ENCODE measurements at places on chromosomes 16 and 17.

DNA sequence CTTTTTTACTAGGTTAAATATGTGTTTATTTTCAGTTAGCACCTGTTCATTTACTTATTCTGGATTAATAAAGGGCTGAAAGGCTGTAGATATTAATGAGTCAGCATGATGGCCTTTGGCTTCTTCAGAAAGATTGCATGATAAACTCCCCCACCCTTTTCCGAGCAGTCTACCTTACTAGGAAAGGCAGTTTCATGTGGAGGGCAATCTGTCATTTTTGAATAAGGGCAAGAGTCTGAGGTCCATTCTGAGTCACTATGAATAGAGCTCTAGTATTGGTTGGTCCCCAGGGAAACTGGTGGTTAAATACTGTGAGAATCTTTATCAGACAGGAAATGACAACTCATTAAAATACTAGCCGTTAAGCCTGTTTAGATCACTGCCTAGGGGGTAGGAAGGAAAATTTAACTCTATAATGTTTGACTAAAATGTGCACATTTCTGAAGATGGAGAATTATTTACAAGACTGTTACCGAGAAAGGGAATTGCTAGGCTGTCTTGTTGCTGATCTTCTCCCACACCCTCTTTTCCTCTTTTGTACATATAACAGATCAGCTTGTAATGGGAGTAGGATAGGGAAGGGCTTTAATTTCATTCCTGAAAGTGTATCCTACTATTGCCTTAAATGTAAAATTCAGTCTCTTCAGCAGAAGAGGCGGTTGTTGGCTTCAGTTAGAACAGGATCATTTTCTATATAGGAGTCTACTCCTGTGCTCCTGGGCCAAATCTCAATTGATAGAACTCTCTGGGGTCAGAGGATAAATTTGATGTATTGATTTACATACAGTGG is 63.3 kb downstream of the TUBD1 start:
- DNase-seq, result no peak

- no peak for DNase-seq
Observed at GRCh38 chr17:82218349-82219075, 5.9 kb upstream of the CCDC57 start.

DNA sequence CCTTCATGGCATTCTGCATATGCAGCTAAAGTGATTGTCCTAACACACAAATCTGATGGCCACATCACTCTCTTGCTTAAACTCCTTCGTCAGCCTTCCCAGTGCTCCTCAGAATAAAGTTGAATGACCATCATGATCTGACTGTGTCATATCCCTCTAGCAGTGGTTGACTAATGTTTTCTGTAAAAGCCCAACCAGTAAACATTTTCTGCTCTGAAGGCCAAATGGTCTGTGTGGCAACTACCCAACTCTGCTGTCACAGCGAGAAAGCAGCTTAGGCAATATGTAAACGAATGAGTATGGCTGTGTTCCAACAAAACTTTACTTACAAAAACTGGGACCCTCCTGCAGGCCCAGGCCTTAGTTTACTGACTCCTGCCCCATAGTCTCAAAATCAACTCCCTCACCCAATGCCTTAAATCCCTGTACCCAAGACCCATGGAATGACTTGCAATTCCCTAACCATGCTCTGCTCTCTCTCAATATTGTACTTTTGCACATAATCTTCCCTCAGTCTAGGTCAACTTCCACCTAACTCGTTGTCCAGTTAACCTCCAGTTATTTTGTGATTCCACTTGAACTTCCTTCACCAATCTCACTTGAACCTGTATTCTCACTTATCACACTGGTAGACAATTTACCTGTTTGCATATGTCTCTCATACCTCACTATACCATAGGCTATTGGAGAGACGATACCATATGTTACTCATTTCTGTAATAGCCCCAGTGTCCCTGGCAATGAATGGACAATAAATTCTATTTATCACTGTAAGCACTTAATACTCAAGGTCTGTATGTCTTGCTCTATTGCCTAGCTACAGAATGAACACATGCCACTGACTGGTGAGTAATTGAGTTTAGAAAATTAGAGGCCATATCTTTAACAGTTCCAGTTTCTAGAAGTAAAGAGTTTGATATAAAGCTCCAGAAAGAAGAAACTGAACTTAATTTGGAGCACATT is 29.1 kb downstream of the TMEM100 start:
- no peak for DNase-seq

GRCh38 chr16:12059216-12059769 is 82.8 kb downstream of the SNX29 start:
- DNase-seq, result no peak

GRCh38 chr17:12683299-12683698 is 17.6 kb downstream of the MYOCD start:
- DNase-seq, result no peak

GRCh38 chr16:81554979-81555378 is 110.4 kb downstream of the CMIP start:
- no peak for DNase-seq

- DNase-seq, result no peak
Observed at GRCh38 chr17:44338702-44339101, 6.4 kb upstream of the GRN start.

GRCh38 chr16:75787440-75787839 is 61.1 kb upstream of the CPHXL start:
- DNase-seq, result no peak

DNA sequence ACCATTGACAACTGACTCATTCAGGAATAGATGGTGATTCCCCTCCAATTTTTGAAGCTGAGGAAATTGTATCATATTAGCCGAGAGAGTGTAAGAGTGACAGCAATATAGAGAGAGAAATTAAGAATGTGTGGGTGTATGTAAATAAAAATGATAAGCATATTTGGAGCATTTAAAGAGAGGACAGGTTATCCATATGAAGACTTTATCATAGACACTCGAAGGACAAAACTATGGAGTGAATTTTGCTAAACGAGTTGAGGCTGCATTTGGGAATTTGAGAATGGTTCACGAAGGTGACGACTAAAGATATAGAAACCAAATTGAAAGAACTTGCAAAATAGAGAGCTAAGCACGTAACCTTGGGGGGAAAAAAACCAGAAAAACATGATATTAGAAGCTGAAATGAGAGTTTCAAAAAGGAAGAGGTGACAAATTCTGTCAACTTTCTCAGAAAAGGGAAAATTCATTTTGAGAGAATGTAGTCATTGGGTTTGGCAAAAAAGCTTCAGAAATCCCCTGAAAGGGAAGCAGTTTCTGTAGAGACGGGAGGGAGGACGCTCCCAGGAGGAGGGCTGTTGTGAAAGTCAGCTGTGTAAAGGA is 129.7 kb downstream of the KCNJ2 start:
- no peak for DNase-seq

DNA sequence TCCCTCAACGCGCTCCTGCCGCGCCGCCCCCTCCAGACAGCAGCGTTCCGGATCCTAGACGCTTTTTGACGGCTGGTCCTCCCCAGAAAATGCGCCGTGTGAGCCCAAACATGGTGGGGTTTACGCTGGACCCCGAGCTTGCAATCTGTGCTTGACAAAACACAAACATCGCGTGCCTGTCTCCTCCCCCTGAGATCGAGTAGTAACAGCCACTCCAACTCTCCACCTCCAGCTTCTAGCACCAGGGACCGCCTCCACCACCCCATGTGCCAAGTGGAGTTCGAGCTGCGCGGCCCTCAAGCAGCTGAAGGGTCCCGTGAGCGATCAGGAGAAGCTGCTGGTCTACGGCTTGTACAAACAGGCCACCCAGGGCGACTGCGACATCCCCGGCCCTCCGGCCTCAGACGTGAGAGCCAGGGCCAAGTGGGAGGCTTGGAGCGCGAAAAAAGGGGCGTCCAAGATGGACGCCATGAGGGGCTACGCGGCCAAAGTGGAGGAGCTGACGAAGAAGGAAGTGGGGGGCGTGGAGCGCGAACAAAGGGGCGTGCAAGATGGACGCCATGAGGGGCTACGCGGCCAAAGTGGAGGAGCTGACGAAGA is 656 bp upstream of the GEMIN4 start:
- no peak for DNase-seq

DNA sequence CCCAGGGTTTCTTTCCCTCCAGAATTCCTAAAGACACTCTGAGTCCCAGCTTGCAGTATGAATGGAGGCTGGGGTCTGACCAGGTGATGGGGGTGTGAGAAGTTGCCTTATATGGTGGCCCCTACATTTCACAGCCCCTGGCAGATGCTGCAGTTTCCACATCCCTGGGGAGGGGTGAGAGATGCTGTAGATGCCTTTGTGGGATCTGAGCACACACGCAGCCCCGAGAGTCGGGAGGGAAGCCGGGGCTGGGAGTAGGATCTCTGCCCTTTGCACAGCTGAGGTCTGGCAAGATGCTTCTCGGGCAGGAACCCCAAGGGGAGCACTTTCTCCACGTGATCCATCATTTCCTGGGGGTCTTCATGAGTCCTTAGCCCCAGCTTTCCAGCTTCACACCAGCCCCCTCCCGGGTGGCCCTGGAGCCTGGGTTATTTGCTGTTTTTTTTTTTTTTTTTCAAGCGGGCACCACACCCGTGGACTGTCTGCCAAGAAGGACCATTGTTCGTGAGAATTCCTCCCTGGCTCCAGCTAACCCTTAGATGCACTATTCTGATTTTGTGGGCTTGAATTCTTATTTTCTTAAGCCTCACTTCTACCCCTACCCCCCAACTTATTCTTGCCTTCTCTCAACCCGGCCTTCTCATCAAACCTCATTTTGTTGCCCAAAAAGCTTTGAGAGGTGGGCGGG is 50.6 kb downstream of the NTN1 start:
- no peak for DNase-seq

- no peak for DNase-seq
Observed at GRCh38 chr16:84823926-84824325, 4.1 kb downstream of the CRISPLD2 start.

GRCh38 chr16:11047939-11048800 is 103.8 kb downstream of the CLEC16A start:
- no peak for DNase-seq

DNA sequence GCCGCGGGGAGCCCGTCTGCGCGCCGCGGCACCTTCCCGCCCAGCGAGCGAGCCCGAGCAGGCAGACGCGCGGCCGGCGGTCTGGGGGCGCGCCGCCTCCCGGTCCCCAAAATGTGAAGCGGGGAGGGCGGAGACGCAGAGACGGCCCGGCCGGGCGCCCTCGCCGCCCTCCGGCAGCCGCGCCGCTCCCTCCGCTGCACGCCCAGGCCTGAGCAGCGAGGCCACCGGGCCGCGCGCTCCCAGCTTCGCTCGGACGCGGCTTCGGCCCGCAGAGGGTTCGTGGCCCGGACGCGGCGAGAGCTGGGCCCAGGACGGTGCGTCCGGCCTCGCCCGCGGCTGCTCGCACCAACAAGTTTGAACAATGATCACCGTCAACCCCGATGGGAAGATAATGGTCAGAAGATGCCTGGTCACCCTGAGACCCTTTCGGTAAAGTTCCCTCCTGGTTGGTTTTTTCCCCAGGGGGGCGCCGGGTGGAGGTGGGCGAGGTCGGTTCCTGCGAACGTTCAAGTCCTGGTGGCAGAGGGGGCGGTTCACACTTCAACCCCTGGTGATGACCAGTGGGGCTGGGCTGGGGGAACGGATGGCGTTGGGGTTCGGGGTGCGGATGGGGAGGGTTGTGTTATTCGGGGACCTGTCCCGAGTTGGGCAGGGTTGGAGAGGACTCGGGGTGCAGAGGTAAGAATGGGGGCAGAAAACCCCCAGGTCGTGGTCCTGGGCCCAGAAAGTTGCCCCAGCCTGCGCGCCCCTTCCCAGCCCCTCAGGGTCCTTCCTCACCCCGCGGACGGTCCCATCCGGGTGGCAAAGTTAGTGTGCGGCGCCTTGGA is 678 bp downstream of the MGAT5B start:
- DNase-seq, result no peak

GRCh38 chr16:31880322-31880979 is 6.8 kb downstream of the ZNF267 start:
- no peak for DNase-seq

- no peak for DNase-seq
Observed at GRCh38 chr17:6683730-6684459, 29.3 kb downstream of the SLC13A5 start.

GRCh38 chr16:14548933-14549788 is 80.9 kb downstream of the PARN start:
- DNase-seq, result no peak

GRCh38 chr16:73485880-73486279 is 438.0 kb upstream of the ZFHX3 start:
- no peak for DNase-seq

DNA sequence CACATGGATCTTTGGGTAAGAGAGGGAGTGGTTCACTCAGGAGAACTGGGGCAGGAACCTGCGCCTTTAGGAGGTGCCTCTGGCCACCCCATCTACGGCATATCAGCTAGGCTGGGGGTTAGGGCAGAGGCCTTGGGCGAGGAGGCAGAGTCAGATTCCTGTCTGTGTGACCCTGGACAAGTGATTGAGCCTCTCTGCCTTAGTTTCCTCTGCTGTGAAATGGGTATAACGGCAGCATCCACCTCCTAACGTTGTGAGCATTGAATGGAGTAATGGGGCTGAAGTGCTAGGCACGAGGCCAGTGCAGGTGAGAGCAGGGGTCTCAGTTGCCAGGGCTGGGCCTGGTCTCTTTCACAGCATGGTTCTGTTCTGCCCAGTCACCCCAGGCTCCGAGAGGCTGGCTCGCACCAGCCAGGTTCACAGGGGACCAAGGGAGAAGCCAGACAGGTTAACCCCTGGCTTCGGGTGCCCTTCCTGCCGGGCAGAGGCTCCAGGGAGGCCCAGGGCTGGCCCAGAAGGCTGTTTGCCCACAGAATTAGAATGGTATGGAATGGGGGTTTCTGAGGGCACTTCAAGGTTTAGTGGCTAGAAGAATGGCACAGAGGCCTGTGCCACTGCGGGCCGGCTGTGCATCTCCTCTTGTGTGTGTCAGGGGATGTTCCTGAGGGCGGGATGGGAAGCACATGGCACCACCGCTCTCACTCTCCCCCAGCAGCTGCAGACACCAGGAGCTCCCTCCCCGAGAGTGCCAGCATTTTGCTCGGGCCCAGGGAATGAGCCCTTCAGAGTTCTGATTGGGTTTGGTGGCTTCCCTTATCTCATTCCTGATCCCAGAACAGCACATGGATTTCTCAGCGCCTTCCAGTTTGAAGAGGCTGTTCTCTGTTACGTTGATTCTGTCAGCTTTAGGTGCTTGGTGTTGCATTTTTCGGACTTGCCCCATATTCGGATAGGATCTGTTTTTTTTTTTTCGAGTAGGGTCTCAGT is 23.8 kb downstream of the UNC13D start:
- DNase-seq, result no peak

DNA sequence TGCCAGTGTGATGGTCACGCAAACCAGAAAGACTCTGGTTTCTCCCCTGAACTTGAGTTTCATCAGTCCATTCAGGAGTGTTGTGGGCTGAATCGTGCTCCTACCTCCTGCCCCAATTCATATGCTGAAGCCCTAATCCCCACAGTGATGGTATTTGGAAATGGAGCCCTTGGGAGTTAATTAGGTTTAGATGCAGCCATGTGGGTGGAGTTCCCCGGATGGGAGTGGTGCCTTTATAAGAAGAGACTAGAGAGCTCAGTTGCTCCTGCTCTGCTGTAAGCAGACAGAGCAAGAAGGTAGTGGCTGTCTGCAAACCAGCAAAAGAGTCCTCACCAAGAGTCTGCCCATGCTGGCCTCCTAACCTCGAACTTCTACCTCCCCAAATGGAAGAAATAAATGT is 160.3 kb upstream of the DYNLRB2 start:
- no peak for DNase-seq

- no peak for DNase-seq
Observed at GRCh38 chr17:5126719-5127488, 11.1 kb downstream of the USP6 start.
